ENCODE measurements at places on chromosomes 12 and 14.

- no peak for DNase-seq
These were observed 2.2 kb upstream of the CSAD start for GRCh38 chr12:53182903-53183302.

- peak; percentile 81 for DNase-seq
These were observed 1.0 kb downstream of the ITFG2 start for GRCh38 chr12:2813214-2814185.

DNA sequence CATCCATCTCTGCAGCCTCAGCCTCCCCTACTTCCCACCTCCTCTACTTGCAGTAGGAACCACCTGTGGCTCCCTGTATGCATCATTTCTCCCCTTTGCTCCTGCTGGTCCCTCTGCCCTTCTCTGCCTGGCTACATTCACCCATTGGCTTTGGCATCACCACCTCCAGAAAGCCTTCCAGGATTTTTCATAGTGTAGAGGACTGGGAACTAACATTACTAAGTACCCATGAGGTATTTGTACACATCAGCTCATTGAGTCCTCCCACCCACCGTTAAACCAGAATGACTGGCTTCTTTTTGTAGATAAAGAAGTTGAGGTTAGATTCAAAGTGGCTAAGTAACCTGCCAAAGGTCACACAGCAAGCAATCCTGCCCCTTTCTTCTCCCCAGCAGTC is 17.1 kb downstream of the SYNE3 start:
- DNase-seq = no peak

DNA sequence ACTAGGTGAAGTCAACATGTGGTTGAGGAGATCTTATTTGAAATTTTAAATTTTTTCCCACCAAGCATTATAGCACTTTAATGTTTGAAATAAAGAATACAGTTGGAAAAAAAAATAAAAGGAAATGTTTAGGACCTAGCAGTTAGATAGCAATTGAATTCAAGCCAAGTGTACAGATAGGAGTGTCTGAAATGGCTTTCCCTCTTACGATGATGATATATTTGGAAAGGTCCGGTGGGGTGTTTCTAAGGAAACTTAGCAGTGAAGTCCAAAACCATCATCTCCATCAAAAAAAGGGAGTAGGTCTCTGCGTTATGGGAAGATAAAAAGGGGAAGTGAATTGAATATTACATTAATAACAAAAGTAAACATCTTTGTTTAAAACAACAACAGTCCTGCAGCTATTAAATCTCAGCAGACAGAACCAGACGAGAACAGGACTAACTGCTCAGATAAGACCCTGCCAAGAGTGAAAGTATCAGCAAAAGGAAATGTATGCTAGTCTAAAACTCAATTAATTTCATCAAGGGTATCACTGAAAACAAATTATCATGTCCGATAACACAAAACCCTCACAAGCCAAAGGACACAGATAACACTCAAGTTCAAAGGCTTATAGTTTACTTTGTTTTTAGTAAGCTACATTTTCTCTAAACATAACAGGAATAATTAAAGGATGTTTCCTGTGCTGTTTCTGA is 242.0 kb downstream of the BMP4 start:
- DNase-seq = no peak

DNA sequence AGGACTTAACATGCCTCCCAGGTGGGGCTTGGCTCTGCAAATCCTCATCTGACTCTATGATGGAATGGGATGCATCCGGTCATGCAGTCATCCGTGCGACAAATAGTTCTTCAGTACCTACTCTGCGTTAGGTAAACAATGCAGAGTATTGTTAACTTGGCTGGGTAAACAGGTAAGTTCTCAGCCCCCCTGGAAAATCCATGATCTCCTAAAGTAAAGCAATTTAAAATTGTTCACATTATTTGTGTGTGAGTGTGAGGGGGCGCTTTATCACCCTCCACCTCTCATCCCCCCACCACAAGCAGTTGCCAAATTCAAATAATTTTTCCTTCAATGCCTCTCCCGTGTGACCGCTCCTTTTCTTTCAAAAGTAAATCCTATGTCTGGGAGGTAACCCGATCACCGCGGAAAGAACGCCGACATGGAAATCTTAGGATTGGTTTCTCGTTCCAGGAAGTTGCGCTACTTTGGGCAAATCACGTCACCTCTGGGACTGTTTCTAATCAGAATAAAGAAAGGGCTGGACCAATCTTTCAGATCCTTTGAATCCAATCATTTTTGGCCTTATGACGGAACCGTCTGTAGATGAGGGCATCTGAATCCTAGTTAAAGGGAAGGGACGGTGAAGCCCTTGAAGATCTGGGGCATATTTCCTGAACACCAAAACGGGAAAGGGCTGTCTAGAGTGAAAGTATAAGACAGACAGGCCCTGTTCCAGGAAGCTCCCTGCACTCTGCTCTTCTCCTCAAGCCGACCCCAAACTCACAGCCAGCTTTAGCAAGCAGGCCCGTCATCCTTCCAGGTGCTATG is 44.0 kb upstream of the SINHCAF start:
- no peak for DNase-seq

DNA sequence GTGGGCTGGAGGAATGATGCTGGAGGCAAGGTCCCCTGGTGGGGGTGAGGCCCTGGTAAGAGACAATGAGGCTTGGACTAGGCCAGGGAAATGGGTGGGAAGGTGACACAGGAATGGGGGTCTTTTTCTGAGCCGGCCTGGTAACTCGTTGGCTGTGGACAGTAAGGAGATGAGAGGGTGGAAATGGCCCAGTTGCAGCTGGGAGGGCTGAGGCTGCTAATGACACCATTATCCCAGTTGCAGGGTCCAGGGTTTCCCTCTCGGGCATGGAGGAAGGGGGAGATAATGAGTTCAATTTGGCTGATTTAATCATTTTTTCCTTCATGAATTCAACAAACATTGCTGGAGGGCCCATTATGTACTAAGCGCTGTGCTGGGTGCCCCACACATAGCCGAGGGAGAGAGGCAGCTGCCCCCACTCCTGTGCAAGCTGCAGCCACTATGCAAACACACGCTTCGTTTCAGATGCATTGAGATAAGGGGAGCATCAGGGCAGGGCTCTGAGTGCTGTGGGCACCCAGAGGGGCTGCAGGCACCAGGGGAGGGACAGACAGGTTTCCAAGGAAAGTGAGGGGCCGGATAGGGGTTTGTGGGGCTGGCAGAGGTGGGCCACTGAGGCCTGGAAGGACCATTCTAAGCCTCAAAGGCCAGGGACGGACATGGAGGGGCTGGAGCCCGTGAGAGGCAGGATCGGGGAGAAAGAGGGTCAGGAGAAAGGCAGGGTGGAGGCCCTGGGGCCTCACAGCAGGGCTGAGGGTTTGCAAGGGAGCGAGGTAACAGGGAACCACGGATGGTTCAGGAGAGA is 43.2 kb upstream of the MEG3 start:
- no peak for DNase-seq

- DNase-seq = no peak
These were observed 35.5 kb downstream of the CIT start for GRCh38 chr12:119841433-119842210.

DNA sequence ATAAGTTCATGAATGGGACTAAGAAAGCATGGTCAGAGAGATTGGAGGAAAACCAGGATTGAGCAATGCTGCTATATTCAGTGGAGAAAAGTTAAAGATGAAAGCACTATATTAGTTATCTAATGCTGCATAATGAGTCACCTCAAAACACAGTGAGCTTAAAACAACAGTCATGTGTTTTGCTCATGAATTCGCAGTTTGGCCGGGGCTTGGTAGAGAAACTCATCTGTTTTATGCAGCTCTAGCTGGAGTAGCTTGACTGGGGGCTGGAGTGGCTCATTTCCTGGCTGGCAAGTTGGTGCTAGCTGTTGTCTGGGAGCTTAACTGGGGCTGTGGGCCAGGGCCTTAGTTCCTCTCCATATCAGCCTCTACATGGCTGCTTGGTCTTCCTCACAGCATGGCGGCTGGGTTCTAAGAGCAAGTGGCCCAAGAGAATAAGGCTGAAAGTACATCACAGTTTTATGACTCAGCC is 90.1 kb downstream of the ADCK1 start:
- no peak for DNase-seq

GRCh38 chr12:24349051-24349799 is 399.8 kb upstream of the SOX5 start:
- DNase-seq = no peak

GRCh38 chr12:85923767-85924331 is 49.8 kb downstream of the NTS start:
- peak; percentile 3 for DNase-seq

- DNase-seq = no peak
These were observed 417.1 kb downstream of the AEBP2 start for GRCh38 chr12:19856389-19856788.

DNA sequence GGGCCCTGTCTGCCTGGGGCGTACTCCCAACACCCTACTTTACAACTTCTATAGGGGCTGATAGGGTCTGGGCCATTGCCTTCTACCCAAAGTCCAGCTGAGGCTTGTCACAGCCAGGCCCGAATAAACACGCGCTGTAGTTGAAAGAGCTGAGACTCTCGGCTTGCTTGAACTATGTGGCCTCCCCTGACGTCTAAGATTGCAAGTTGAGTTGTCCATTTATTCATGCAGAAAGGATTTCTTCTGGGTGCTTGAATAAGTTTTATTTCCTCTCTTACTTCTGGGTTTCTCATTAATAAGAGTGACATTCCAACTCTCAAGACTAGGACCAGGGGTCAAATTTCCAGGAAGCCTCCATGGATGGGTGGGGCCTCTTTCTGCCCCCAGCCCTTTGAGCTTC is 74.4 kb upstream of the VRK1 start:
- no peak for DNase-seq

DNA sequence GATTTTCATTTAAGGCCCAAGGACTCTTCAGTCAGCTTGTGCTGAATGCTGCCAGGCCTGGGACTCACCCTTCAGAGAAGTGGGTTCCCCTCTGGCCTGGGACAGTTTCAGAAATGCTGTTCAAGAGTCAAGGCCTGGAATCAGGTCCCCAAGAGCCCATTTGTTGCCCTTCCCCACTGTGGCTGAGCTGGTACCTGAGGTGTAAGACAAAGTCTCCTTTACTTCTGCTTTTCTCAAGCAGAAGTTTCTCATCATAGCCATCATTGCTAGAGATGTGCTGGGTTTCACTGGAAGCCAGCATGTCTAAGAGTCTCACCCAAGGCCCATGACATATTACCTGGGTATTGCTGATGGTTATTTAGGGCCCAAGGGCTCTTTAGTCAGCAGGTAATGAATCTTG is 8.9 kb downstream of the FANCM start:
- DNase-seq = no peak

- no peak for DNase-seq
These were observed 70.6 kb upstream of the PRICKLE1 start for GRCh38 chr12:42660117-42660516.

DNA sequence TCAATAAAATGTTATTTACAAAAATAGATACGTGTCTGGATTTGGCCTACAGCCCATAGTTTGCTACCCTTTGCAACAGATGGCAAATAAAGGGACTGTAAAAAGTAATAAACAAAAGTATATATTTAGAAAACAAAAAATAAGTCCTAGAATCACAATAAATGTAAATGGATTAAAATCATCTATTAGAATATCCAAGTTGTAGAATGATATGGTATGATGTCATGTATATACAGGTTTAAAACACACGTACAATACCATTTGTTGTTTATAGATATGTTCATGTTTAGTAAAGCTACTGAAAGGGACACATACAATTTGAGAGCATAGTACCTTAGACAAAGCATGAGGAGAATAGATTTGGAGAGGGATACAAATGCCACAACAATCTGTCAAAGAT is 219.5 kb downstream of the BCL11B start:
- DNase-seq = no peak

DNA sequence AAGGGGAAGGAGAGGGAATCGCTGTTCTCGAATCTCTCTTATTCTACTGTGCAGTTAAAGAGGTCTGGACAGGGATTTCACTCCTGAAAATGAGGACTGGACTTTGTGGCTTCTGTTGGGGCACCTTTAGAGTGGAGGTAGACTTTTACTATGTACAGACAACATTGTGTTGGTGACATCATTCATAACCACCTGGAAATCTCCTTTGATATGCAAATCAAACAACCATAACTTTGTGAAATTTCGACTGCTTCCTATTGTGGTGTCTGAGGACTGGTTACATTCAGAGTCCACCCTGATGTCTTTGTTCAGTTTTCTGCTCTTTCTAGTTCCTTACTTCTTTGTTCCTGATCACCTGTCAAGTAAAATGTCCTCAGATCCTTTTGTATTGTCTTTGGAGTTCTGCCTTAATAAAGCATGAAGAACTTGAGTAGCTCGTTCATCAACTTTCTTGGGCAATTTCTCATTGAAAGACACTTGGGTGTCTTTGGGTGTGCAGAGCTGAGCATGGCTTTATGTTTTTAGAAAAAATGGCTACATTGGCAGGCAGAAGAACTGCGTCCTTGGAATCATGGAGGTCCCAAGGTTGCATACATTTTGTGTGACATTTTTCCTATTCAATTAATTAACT is 29.8 kb downstream of the LRRK2 start:
- DNase-seq = no peak

GRCh38 chr12:38555620-38556591 is 239.3 kb downstream of the ALG10B start:
- DNase-seq = no peak

- DNase-seq = no peak
These were observed 33.0 kb downstream of the SCFD1 start for GRCh38 chr14:30655124-30655523.

DNA sequence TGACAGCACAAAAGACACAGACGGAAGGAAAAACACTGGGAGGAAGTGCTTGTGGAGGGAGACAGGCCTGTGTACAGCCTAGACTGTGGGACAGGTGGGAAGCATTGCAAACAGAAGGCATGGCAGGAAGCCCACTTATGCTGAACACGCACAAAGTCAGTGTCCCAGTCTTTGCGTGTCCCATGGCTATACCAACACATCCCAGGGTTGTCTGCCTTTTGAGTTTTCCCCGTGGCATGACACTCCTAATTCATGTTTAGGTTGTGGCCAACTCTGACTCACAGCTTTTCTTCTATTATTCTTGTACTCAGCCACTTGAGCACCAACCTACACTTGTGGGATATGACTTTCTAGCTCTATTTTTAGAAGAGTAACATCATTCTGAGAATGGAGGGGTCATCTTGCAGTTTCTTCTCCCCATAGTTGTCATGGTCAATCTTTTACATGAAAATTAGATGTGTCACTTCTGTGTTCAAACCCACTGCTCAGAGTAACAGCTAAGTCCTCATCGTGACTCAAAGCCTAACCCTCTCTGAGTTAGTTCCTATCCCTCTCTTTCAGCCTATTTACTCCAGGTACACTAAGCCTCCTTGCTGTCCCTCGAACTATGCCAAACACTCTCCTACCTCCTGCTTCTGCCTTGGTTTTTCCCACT is 27.5 kb upstream of the JPH4 start:
- no peak for DNase-seq

Measured in NCI-H1092 treated with DMSO at 0.1 percent for 48 hours (cell line).